ENCODE measurements at places on chromosomes 16 and 17. TPM values are rescaled to one million over a fixed set of nuclear protein-coding genes. Genes with fewer than 3 reads are reported as not detected.

Gene NPIPA8
- 64.4 TPM for polyA plus RNA-seq

Gene ASB16
- 1.6 TPM for polyA plus RNA-seq

GRCh38 chr16:30750876-30751465 is 2.7 kb downstream of the PHKG2 start:
- DNase-seq = no peak

- no peak for DNase-seq
Observed at GRCh38 chr16:7426161-7426560, 93.5 kb downstream of the RBFOX1 start.

DNA sequence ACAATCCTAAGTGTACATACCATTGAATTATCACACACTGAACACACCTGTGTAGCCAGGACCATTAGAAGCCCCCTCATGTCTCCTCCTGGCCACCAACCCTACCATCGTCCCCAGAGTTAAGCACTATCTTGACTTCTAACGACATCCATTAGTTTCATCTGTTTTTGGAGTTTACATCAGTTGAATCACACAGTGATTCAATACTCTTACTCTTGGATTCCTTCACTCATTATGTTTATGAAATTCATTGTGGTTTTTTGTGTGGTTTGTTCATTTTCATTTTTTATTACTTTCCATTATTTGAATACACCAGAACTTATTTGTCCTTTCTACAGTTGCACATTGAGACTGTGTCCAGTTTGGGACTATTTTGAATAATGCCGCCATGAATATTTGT is 13.6 kb downstream of the DRC7 start:
- DNase-seq = no peak

- DNase-seq = no peak
Observed at GRCh38 chr16:59522826-59523225, 788.7 kb upstream of the GOT2 start.

Measured in right renal cortex interstitium (tissue), 3 donors.